Right lung (tissue), 10 donors: ENCODE measurements at places on chromosomes 7 and 10. TPM values are rescaled to one million over a fixed set of nuclear protein-coding genes. Genes with fewer than 3 reads are reported as not detected.

GRCh38 chr7:117146511-117146910, 176.3 kb downstream of the WNT2 start:
- no peak for DNase-seq

- no peak for DNase-seq
Measured at GRCh38 chr10:17564911-17565310, 52.3 kb downstream of the HACD1 start.

GRCh38 chr7:132609222-132609621, 33.0 kb upstream of the PLXNA4 start:
- DNase-seq, result no peak

DNA sequence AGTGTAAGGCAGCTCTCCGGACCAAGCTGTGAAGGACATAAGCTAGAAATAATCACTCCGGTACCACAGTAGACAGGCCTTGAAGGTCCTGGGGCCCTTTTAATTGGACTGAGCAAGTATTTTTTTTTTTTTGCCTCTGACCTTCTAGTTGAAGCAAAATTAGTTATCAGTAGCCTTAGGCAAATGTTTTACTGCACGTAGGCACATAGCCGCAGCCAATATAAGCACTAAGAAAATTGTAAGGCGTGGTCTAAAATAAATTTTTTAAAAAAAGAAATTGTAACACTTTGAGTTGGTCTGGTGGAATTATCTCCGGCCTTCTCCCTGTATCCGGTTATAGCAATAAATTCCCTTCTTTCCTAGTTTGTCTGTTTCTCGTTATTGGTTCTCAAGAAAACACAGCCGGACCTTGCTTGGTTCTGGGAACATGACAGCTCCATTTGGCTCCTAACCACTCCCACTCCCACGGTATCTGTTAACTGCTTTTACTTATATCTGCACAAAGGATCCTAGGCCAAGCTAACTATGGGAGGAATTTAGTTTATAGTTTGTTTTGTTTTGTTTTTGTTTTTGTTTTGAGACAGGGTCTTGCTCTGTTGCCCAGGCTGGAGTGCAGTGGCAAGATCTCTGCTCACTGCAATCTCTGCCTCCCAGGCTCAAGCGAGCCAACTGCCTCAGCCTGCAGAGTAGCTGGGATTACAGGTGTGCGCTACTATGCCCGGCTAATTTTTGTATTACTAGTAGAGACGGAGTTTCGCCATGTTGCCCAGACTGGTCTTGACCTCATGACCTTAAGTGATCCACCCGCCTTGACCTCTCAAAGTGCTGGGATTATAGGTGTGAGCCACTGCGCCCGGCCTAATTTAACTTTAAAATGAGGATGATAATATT, 124.4 kb upstream of the KIF5B start:
- DNase-seq, result no peak

- no peak for DNase-seq
Measured at GRCh38 chr10:124450012-124450782, at the start of gene NKX1-2. Gene NKX1-2 (minus strand): TSS chr10:124450035. CDS start chr10:124449943, 92 bp downstream.

C10orf67 gene
- 0.15 TPM for polyA plus RNA-seq

ELN gene
- polyA plus RNA-seq, result 379 TPM

AUTS2 gene
- 85.0 TPM for polyA plus RNA-seq
